Tracheal epithelial cell (primary cell): ENCODE measurements at places on chromosomes 7 and 10. TPM values are rescaled to one million over a fixed set of nuclear protein-coding genes. Genes with fewer than 3 reads are reported as not detected.

The NUDT1 gene
- 9.0 and 13.5 TPM in 2 replicates for total RNA-seq

The CUBN gene
- under 0.01 and 0.85 TPM in 2 replicates for total RNA-seq

The GPR15LG gene
- 3.4 TPM in 2 replicates for total RNA-seq

The ACTL6B gene
- not detected in 2 replicates for total RNA-seq

The DOCK4 gene
- 7.0 and 10.6 TPM in 2 replicates for total RNA-seq

The CDHR1 gene
- 4.0 and 5.8 TPM in 2 replicates for total RNA-seq

The USP6NL gene
- total RNA-seq, result 8.9 and 9.6 TPM in 2 replicates

The ITPRIP gene
- total RNA-seq, result 17.1 and 22.2 TPM in 2 replicates

The ZNF727 gene
- under 0.01 and 0.21 TPM in 2 replicates for total RNA-seq

The DLX6 gene
- not detected in 2 replicates for total RNA-seq

The IFIT1 gene
- total RNA-seq, result 3.4 TPM in 1 of 2 replicates, not detected in the other

The EBLN1 gene
- not detected in 2 replicates for total RNA-seq

The GRM3 gene
- not detected in 2 replicates for total RNA-seq

The OR2A5 gene
- under 0.01 TPM in 1 of 2 replicates, not detected in the other for total RNA-seq

The MEOX2 gene
- total RNA-seq, result 0.21 TPM in 1 of 2 replicates, not detected in the other

The AMZ1 gene
- under 0.01 and 0.24 TPM in 2 replicates for total RNA-seq

The PRTFDC1 gene
- 6.8 and 8.2 TPM in 2 replicates for total RNA-seq

The CPED1 gene
- under 0.01 and 0.96 TPM in 2 replicates for total RNA-seq

The ELN gene
- not detected in 2 replicates for total RNA-seq

The CRHR2 gene
- not detected in 2 replicates for total RNA-seq

The MMP21 gene
- not detected in 2 replicates for total RNA-seq

The KIAA1549 gene
- 0.21 and 0.96 TPM in 2 replicates for total RNA-seq

The TMEM225B gene
- total RNA-seq, result 0.64 and 2.2 TPM in 2 replicates

The ENTPD1 gene
- total RNA-seq, result under 0.01 TPM in 1 of 2 replicates, not detected in the other

The PI4K2A gene
- 37.8 and 41.1 TPM in 2 replicates for total RNA-seq

The PKD2L1 gene
- not detected in 2 replicates for total RNA-seq

The DEPP1 gene
- 2.1 and 22.2 TPM in 2 replicates for total RNA-seq

The SKIDA1 gene
- total RNA-seq, result under 0.01 TPM in 2 replicates

The SPDYE6 gene
- not detected in 2 replicates for total RNA-seq

The CALHM3 gene
- total RNA-seq, result not detected in 2 replicates

The OR2A1 gene
- total RNA-seq, result not detected in 2 replicates

The NCAPG2 gene
- 3.4 and 4.8 TPM in 2 replicates for total RNA-seq

The HKDC1 gene
- 5.8 and 15.4 TPM in 2 replicates for total RNA-seq

The NUTM2A gene
- 0.24 and 1.9 TPM in 2 replicates for total RNA-seq

The ITIH5 gene
- under 0.01 and 0.21 TPM in 2 replicates for total RNA-seq

The ASB10 gene
- not detected in 2 replicates for total RNA-seq

The TBX20 gene
- 0.24 TPM in 1 of 2 replicates, not detected in the other for total RNA-seq

The C7orf25 gene
- 3.9 and 4.5 TPM in 2 replicates for total RNA-seq

The NME8 gene
- total RNA-seq, result not detected in 2 replicates

The ITPRID1 gene
- total RNA-seq, result not detected in 2 replicates

The BAIAP2L1 gene
- 21.9 and 25.6 TPM in 2 replicates for total RNA-seq

The RAMP3 gene
- 0.21 TPM in 1 of 2 replicates, not detected in the other for total RNA-seq

The TMEM270 gene
- not detected in 2 replicates for total RNA-seq

The WNT16 gene
- not detected in 2 replicates for total RNA-seq

The LRRC17 gene
- total RNA-seq, result 0.72 and 1.9 TPM in 2 replicates

The OR2A42 gene
- total RNA-seq, result not detected in 2 replicates

The AGR2 gene
- 9.2 and 279 TPM in 2 replicates for total RNA-seq

The ADCYAP1R1 gene
- total RNA-seq, result not detected in 2 replicates

The PNLIPRP3 gene
- total RNA-seq, result 13.0 and 68.0 TPM in 2 replicates

The NAT16 gene
- not detected in 2 replicates for total RNA-seq

The PNLIP gene
- total RNA-seq, result not detected in 2 replicates

The PDE6C gene
- not detected in 2 replicates for total RNA-seq

The PDGFA gene
- 38.1 and 89.9 TPM in 2 replicates for total RNA-seq

The ZNF425 gene
- total RNA-seq, result 2.6 and 3.1 TPM in 2 replicates
